ENCODE measurements at places on chromosomes 16 and 17.
A peak's percentile ranks its signal among the peaks of the same experiment; 100 is the strongest.

DNA sequence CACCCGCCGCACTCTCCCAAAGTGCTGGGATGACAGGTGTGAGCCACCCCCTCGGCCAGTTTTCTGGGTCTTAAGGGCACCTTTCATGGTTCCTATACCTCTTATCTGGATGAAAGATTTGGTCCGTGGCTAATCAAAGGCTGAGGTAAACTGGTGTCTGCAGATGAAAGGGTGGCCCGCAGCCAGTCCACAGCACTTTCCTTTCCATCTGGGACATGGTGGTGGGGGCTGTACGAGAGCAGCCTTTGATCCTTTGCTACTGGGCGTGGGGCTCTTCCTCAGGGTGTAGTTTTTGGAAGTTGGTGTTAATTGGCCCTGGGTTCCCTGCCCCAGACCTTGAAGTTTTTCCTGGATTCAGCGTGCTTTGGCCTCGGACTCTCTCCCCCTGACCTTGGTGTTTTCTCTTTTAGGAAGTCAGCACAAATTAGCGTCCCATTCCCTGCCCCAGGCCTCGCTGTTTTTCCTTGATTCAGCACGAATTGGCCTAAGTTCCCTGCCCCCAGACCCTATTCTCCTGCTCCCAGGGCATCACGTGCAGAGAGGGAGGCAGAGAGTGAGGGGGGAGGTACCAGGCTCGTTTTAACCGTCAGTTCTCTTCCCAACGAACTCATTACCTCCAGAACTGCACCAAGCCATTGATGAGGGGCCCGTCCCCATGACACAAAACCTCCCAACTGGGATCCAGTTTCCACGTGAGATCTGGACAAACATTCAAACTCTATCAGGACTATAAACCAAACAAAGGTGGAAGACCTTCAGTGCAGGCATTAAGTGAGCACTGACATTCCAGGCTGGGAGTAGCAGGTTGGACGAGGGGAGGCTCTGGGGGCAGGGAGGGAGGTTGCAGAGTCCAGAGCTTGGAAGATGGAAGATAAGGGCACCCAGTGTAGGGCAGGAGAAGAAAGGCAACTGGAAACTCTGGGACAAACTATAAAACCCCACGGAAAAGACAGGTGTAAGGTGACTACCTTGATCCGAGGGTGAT is 11.6 kb downstream of the DPEP1 start:
- no peak for DNase-seq

GRCh38 chr16:12917653-12918052 is 16.3 kb downstream of the SHISA9 start:
- DNase-seq = no peak

DNA sequence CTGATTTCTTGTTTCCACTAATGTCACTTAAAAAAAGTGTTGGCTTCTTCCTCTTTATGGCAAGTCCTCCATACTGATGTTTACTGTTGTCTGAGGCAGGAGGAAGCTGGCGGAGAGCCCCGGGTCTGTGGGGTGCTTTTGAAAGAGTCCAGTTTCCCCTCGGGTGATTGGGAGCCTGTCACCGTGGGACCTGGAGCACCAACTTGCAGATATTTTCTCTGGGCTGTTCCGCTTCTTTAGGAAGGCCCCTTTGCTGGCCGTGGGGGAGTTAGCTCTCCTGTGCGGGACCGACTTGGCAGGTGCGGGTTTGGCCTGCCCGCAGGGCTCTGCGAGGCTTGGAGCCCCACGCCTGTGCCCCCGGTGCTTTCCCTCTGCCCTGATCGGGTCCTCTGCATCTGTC is 3.1 kb downstream of the BANP start:
- DNase-seq = no peak

GRCh38 chr16:84827897-84828296 is 8.1 kb downstream of the CRISPLD2 start:
- no peak for DNase-seq

GRCh38 chr16:66899945-66900710 is 18.6 kb downstream of the CDH16 start:
- DNase-seq = peak; percentile 48

DNA sequence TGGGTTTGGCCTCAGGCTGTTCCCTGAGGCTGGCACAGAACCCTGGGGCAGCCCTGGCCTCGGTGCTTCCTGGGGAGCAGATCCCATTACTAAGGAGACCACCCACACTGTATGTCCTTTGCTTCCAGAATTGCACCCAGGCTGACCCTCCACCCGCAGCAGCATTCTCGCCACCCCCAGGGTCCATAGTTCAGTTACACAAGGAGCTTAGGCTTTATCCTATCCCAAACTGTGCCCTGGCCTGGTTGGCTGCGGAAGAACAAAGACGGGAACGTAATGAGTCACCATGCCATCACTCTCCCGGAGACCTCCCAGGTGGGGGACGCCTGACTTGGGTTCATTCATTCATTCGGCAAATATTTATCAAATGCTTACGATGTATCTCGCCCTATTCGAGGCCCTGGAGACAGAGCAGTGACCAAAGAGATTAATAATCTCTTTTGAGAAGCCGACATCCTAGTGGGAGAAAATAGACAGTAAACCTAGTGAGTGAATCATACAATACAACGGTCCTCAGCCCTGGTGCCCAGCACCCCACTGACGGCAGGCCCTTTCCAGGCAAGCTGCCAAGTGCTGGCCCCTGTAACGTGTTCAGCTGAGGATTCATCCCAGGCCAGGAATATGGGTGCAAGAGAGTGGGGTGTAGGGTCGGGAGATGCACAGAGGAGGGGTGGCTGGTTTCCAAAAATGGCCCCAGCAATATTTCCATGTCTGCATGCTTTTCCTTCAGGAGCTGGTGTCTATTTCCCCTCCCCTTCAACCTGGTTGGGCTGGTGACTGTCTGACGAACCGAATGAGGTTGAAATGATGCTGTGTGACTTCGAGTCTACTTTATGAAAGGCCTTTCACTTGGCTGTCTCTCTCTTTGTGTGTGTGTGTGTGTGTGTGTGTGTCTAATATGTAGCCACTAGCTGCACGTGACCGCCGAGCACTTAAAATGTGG is 134.2 kb downstream of the MGAT5B start:
- peak; percentile 61 for DNase-seq

DNA sequence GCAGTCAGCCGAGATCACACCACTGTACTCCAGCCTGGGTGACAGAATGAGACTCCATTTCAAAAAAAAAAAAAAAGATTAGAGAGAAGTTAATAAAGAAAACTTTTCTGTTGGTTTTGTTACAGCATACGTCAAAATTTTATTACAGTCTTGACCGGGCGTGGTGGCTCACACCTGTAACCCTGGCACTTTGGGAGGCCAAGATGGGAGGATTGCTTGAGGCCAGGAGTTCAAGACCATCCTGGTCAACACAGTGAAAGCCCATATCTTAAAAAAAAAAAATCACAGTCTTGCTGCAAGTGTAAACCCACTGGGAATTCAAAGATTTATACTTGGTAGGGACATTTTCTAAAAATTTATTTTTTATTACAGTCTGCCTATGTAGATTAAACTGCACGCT is 6.2 kb upstream of the POLR3E start:
- no peak for DNase-seq

DNA sequence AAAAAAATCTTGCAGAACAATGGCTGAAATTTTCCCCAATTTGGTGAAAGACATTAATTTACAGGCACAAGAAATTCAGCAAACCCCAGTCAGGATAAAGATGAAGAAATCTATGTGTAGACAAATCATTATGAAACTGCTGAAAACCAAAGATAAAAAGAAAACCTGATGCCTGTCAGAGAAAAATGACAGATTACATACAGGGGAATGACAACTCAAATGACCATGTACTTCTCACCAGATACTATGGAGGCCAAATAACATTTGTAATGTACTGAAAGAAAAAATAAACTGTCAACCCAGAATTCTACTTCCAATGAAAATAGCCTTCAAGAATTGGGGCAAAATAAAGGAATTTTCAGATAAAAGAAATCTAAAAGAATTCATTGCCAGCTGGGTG is 7.2 kb upstream of the XAF1 start:
- DNase-seq = no peak

- peak; percentile 80 for DNase-seq
These were observed 22.4 kb upstream of the EIF1 start for GRCh38 chr17:41666237-41666641.

GRCh38 chr16:66928702-66929388 is 3.5 kb upstream of the RRAD start:
- no peak for DNase-seq

GRCh38 chr16:56711862-56712261 is 18.1 kb upstream of the NUP93 start:
- DNase-seq = no peak

- DNase-seq = no peak
These were observed 16.5 kb downstream of the YPEL2 start for GRCh38 chr17:59347975-59348391.

GRCh38 chr16:709566-710499 is 4.2 kb upstream of the FBXL16 start:
- DNase-seq = peak; percentile 98

DNA sequence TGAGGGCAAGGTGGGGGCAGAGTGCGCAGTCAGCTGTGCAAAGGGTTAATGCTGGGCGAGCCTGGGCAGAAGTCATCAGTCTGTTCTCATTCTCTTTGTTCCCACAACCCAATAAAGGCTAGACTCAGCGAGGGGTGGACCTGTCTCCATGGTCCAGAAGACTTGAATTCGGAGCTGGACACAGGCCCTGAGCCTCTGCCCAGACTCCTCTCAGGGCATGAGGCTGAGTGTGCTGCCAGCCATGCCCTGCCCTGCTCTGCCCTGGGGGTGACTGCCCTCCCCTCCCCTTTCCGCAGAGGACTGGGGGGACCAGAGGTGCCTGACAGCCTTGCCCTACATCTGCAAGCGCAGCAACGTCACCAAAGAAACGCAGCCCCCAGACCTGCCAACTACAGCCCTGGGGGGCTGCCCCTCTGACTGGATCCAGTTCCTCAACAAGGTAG is 54.5 kb downstream of the MRC2 start:
- DNase-seq = no peak

DNA sequence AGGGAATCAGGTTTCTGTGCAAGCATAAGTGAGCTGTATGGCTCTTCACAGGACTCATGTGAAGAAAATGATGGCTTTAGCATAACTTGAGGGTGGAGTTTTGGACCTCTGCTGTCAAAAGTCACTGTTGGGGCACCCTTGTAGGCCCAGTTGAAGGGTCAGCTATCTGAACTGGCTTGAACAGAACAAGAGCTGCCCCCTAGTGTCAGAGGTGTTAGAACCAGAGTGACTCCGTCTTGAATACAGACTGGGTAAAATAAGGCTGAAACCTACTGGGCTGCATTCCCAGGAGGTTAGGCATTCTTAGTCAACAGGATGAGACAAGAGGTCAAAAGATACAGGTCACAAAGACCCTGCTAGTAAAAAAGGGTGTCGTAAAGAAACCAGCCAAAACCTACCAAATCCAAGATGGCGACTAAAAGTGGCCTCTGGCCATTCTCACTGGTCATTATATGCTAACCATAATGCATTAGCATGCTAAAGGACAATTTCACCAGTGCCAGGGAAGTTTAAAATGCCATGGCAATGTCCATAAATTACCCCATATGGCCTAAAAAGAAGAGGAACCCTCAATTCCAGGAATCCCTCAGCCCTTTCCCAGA is 484.0 kb upstream of the ERCC4 start:
- DNase-seq = no peak

- no peak for DNase-seq
These were observed 14.2 kb upstream of the SLC52A1 start for GRCh38 chr17:5049314-5049841.

GRCh38 chr17:19750020-19750572 is 2.0 kb upstream of the ALDH3A1 start:
- no peak for DNase-seq

- DNase-seq = no peak
These were observed 23.8 kb downstream of the KDM8 start for GRCh38 chr16:27226976-27227705.

- DNase-seq = no peak
These were observed 17.0 kb upstream of the RPRML start for GRCh38 chr17:46995841-46996571.

GRCh38 chr17:55440391-55440790 is 18.8 kb upstream of the MMD start:
- DNase-seq = peak; percentile 21

GRCh38 chr16:69089091-69089910 is 16.2 kb upstream of the HAS3 start:
- peak; percentile 39 for DNase-seq

- no peak for DNase-seq
These were observed 40.3 kb upstream of the TOB1 start for GRCh38 chr17:50906443-50906842.

DNA sequence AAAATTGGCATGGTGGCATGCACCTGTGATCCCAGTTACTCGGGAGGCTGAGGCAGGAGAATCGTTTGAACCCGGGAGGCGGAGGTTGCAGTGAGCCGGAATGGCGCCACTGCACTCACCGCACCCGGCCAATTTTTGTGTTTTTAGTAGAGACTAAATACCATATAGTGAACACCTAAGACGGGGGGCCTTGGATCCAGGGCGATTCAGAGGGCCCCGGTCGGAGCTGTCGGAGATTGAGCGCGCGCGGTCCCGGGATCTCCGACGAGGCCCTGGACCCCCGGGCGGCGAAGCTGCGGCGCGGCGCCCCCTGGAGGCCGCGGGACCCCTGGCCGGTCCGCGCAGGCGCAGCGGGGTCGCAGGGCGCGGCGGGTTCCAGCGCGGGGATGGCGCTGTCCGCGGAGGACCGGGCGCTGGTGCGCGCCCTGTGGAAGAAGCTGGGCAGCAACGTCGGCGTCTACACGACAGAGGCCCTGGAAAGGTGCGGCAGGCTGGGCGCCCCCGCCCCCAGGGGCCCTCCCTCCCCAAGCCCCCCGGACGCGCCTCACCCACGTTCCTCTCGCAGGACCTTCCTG is at the start of gene HBQ1:
HBQ1 (plus strand) TSS at position 359 of the 575 bp plus-strand sequence; CDS start at position 387, 28 bp downstream.
- peak; percentile 58 for DNase-seq

DNA sequence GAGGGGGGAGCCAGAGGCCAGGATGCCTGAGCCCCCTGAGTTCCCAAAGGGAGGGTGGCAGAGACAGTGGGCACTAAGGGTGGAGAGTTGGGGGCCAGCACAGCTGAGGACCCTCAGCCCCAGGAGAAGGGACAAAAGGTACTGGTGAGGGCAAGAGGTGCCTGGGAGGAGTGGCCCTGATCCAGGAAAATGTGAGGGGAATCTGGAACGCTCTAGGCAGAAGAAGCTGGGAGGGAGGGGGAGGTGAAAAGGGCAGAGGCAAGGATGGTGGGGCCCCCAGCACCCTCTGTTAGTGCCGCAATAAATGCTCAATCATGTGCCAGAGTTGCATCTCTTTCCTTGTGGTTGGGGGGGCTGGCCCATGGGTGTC is 1.1 kb downstream of the TCAP start:
- DNase-seq = no peak

DNA sequence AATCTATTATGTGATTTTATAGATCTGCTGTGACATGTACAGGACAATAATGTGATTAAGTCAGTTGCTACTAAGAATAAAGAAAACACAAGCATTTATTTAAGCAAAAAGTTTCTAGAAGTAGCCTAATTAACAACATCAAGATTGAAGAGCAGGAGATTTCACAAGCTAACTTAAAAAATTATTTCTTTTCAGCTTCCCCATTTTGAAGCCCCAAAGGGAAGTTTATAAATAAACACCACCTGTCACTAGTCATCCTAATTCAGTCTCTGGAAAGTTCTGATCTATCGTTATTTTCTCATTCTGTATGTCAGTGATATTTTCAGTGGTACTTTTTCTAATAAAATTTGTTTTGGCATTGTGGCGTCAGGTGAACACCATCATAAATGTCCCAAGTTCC is 8.3 kb downstream of the CAPNS2 start:
- DNase-seq = no peak

GRCh38 chr16:46629331-46630219 is 8.4 kb upstream of the SHCBP1 start:
- DNase-seq = peak; percentile 5

- DNase-seq = no peak
These were observed 79.0 kb downstream of the NFAT5 start for GRCh38 chr16:69644790-69645189.

All from brain (organoid and tissue), 16 donors.